Dermis microvascular lymphatic vessel endothelial cell (primary cell): ENCODE measurements at places on chromosomes 11 and 22. TPM values are rescaled to one million over a fixed set of nuclear protein-coding genes. Genes with fewer than 3 reads are reported as not detected.

Gene A4GALT
- 43.8 and 70.8 TPM in 2 replicates for total RNA-seq

Gene OR5A1
- total RNA-seq: not detected in 2 replicates

DNA sequence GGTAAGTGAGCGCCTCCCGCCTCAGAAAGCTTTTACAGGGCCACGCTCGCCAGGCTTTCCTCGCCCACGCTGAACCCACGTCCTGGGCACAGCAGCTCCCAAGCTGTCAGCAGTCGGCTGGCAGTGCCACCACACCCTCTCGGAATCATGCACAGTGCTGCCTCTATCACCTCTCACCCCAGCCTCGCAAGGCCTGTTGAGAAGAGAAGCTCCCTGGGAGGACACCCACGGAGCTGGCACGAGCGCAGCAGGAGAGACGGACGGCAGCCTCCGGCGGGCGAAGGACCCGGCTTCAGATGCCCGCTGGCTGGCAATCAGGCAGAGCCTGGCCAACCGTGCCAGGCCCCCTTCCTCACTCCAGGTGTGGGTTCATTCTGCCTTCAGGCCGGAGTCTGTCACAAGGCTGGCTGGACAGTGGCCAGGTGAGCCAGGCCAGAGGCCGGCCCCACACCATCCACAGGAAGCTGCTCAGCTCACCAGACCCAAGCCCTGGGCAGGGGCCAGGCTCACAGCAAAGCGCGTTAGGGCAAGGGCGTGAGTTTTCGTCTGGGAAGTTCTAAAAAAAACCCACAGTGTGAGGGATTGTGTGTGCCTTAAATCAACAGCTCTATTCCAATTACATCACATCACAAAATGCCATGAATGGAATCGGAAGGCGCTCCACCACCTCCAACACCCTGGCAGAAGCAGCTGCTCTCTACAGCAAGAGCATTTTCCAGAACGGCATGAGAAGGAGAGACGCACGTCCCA lies 33.2 kb downstream of the TOLLIP start:
- DNase-seq: peak; percentile 83

GRCh38 chr11:11036848-11037732 lies 179.2 kb upstream of the ZBED5 start:
- DNase-seq: peak; percentile 76

- DNase-seq: peak; percentile 44
Observed at GRCh38 chr22:42270176-42270509, 310 bp downstream of the TCF20 start.

DNA sequence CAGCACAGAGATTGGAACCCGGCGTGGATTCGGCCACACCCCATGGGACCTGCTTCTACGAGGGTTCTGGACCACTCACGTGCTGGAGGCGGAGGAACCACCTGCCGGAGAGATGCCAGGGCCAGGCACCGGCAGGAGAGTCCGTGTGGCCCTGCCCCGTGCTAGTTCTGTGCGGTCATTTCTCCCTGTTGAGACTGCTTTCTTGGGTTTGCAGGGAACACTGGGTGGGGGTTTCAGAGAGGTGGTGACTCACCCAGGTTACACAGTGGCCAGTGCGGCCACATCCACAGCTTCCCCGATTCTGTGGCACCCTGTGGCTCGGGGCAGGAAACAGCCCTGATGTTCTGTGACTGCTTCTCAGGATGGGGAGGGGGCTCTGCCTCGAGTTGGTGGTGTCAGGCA lies 3.6 kb upstream of the PHLDA2 start:
- no peak for DNase-seq

GRCh38 chr11:120529911-120530310 lies 18.4 kb downstream of the GRIK4 start:
- DNase-seq: no peak

DNA sequence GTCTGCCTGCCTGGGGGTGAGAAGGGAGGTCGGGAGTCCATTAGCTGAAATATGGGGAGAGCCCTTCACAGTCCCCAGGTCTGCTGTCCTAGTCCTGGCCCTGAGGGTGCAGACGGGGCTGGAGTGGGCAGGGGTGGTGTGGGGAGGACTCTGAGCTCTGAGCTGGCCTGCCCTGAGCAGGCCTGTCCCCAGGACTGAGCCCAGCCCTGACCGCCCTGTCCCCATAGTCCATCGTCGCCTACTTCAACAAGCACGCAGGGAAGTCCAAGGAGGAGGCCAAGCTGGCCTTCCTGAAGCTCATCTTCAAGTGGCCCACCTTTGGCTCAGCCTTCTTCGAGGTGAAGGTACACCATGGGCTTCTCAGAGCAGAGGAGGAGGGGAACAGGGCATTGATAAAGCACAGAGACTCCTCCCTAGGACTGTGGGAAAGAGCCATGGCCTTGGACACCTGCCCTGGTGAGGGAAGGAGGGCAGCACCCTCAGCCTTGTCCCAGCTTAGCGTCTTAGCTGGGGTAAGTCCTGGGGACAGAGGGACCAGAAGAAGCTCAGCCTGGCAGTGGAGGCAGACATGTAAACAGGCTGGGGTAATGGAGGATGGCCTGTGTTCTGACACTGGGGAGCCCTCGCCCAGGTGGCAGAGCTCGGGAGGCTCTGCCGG lies 83.7 kb downstream of the MYO7A start:
- no peak for DNase-seq

- peak; percentile 28 for DNase-seq
Observed at GRCh38 chr11:62444236-62444833, 25.5 kb downstream of the SCGB1A1 start.

- no peak for DNase-seq
Observed at GRCh38 chr11:108592591-108593213, 866 bp downstream of the EXPH5 start.
